ENCODE measurements at places on chromosomes 1 and 21. TPM values are rescaled to one million over a fixed set of nuclear protein-coding genes. Genes with fewer than 3 reads are reported as not detected.

Gene SYT14
- total RNA-seq, result 3.9 TPM

- DNase-seq, result no peak
Observed at GRCh38 chr1:100127226-100127625, 5.5 kb downstream of the SASS6 start.

- no peak for DNase-seq
Observed at GRCh38 chr1:92536980-92537884, 50.5 kb upstream of the GFI1 start.

Gene ADAMTS4
- 7.5 TPM for total RNA-seq

Gene KANK4
- 16.1 TPM for total RNA-seq

Gene RHEX
- total RNA-seq, result 4.1 TPM

- peak; percentile 58 for DNase-seq
Observed at GRCh38 chr1:35499652-35500176, 57.5 kb downstream of the KIAA0319L start.

Gene GUCA2B
- total RNA-seq, result not detected

Gene KLHDC7A
- 1.2 TPM for total RNA-seq

GRCh38 chr1:31734582-31735107, 29.5 kb downstream of the ADGRB2 start:
- DNase-seq, result no peak

DNA sequence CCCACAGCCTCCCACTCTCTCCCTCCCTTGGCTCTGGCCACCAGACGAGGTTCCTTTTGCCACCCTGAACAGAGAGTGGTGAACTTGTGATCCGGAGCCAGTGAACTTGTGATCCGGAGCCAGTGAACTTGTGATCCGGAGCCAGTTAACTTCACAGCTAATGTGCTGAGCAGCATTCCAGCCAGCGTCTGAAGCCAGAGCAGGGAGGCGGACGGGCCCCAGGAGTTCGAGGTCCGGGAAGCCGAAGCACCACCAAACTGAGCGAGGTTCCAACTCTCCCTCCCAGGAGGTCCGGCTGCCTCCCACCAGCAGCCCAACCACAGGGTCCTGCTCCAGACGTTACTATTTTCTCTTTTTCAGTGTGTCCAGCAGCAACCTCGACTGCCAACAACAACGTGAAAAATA, 85.8 kb downstream of the SYF2 start:
- DNase-seq, result no peak

- DNase-seq, result no peak
Observed at GRCh38 chr1:115505148-115505571, 136.6 kb upstream of the VANGL1 start.

DNA sequence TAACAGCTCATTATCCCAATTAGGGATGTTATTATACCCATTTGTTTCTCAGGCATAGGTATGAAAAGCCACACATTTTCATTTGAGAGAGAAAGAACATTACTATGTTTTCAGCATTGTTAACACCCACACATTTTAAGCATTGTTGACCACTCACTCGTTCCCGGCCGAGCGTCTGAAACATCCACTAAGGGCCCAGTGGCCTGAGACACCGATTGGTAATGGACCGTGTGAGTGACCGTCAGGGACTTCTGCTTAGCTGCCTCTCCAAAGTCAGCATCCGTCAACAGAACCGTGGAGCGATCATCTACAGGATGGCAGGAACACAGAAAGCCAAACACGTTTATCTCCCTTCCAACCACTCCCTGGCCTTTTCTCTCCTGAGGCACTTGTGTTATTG, 184.6 kb downstream of the PCP4 start:
- no peak for DNase-seq

Gene SLC1A7
- 2.4 TPM for total RNA-seq

GRCh38 chr1:15736892-15737261, 819 bp downstream of the SLC25A34 start:
- DNase-seq, result no peak

DNA sequence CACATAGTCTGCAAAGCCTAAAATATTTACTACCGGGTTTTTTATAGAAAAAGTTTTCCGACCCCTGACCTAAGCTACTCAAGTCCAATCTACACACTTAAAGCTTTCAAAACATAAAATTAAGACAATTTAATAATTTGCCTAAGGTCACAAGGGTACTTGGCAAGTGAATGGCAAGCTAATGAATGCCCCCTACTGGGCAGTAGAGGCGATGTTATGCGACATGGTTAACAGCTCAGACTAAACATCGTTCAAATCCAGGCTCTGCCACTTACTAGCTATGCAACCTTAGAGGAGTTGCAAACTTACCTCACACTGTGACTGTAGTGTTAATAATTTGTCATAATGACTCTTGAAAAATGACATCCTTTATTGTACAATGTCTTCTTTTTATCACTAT, 317.2 kb upstream of the NFIA start:
- no peak for DNase-seq

Gene DMRTA2
- 0.24 TPM for total RNA-seq

- DNase-seq, result peak; percentile 49
Observed at GRCh38 chr1:169941982-169942830, 48.5 kb upstream of the SCYL3 start.

GRCh38 chr1:56477164-56478111, 101.9 kb downstream of the PLPP3 start:
- DNase-seq, result peak; percentile 73

Gene BEST4
- total RNA-seq, result 0.48 TPM

- no peak for DNase-seq
Observed at GRCh38 chr1:151885479-151885878, 23.8 kb downstream of the THEM4 start.

- peak; percentile 1 for DNase-seq
Observed at GRCh38 chr1:80171631-80172030, 1165.1 kb upstream of the ADGRL4 start.

- DNase-seq, result no peak
Observed at GRCh38 chr1:23627069-23627735, 64.4 kb upstream of the RPL11 start.

GRCh38 chr21:33203371-33203724, 26.4 kb upstream of the IFNAR2 start:
- DNase-seq, result no peak

Gene LYPD8
- not detected for total RNA-seq

Gene FAM177B
- total RNA-seq, result not detected

Gene GREM2
- total RNA-seq, result 4.8 TPM

- DNase-seq, result peak; percentile 44
Observed at GRCh38 chr1:7313081-7313546, 458.0 kb upstream of the VAMP3 start.

Gene ERMAP
- total RNA-seq, result 27.4 TPM

- no peak for DNase-seq
Observed at GRCh38 chr1:178908358-178908757, 37.5 kb upstream of the ANGPTL1 start.

Gene ATP5IF1
- 54.9 TPM for total RNA-seq

Gene TP73
- total RNA-seq, result not detected

- no peak for DNase-seq
Observed at GRCh38 chr1:186715887-186716809, 35.9 kb upstream of the PTGS2 start.

GRCh38 chr1:204323887-204324286, 35.8 kb downstream of the PLEKHA6 start:
- peak; percentile 68 for DNase-seq

GRCh38 chr1:211613108-211613947, 34.4 kb upstream of the SLC30A1 start:
- peak; percentile 79 for DNase-seq

GRCh38 chr1:3714284-3714741, 37.9 kb upstream of the CCDC27 start:
- no peak for DNase-seq

- peak; percentile 92 for DNase-seq
Observed at GRCh38 chr1:222634180-222635013, 16.5 kb downstream of the MIA3 start.

Gene ATP5PO
- 50.8 TPM for total RNA-seq

Gene FNDC10
- 2.2 TPM for total RNA-seq

GRCh38 chr1:36773827-36774541, 260.3 kb downstream of the GRIK3 start:
- no peak for DNase-seq

Gene FHAD1
- total RNA-seq, result 7.0 TPM

GRCh38 chr1:33161061-33161681, 20.7 kb downstream of the TRIM62 start:
- peak; percentile 62 for DNase-seq

Gene ZNF691
- total RNA-seq, result 8.2 TPM

Gene GLMN
- 24.8 TPM for total RNA-seq

Gene OR10Z1
- total RNA-seq, result 3.6 TPM

DNA sequence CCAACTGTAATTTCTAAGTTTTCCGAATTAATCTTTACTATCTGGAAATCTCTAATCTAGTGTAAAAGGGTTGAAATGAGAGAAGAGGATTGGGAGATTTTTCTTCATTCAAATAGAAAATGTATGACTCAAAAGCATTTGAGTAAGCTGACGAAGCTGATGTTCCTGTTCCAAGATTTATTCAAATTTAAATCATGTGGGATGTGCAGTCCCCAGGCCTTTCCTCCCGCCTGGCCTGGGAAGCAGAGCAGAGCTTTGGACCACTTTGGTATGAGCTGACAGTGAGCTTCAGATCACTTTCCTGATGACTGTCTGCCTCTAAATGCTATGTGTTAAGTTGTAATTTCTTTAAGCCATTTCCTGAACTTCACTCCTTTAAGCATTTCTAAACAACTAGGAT, 192.0 kb downstream of the DHRS3 start:
- peak; percentile 77 for DNase-seq

DNA sequence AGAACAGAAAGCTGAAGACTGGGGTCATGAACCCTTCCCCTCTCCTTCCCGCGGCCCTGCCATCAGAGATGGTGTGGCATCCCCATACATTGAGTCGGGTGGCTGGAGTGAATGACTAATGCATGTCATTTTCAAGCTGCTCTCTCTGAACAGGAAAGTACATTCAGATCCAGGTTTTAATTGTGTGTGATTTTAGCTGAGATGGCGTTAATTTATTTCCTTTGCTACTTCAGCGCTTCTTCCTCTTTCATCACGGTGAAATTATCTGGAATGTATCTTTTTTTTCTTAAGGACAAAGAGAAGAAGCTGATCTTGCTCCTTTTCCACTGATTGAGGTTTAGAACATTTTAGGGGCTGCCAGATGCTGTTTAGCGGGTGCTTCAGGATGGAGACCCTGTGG, 8.6 kb upstream of the LRRN2 start:
- no peak for DNase-seq

DNA sequence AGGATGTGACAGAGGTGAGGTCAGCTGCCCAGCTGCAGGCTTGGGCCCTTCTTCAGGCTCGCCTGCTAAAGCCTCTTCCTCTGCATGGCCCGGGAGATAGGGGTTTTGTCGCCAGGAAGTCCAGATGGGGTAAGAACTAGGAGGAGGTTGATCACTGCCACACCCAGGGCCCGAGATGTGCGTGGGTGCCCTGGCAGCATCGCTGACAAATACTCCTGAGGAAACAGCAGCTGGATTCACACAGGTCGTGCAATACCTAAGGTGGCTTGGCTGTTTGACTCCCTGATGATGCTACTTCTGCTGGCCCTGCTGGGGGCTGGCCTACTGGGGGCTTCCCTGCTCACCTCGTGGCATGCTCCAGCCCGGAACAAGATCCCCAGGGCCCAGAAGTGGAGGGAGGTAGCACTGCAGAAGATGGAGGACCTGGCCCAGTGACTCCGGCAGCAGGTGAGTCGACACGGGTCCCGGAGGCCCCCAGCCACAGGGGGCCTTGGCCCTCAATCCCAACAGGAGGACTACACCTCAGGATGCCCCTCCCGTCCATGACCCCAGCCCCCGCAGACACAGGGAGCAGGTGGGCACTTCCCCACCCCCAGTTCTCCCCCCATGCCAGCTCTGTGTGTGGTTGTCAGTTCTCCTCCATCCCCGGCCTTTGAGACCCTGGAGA, 29.6 kb downstream of the FAAH start:
- DNase-seq, result no peak

Gene PPM1J
- total RNA-seq, result not detected

- DNase-seq, result no peak
Observed at GRCh38 chr1:36859926-36860325, 174.4 kb downstream of the GRIK3 start.

- DNase-seq, result peak; percentile 6
Observed at GRCh38 chr1:186762653-186763052, 66.1 kb upstream of the PLA2G4A start.

DNA sequence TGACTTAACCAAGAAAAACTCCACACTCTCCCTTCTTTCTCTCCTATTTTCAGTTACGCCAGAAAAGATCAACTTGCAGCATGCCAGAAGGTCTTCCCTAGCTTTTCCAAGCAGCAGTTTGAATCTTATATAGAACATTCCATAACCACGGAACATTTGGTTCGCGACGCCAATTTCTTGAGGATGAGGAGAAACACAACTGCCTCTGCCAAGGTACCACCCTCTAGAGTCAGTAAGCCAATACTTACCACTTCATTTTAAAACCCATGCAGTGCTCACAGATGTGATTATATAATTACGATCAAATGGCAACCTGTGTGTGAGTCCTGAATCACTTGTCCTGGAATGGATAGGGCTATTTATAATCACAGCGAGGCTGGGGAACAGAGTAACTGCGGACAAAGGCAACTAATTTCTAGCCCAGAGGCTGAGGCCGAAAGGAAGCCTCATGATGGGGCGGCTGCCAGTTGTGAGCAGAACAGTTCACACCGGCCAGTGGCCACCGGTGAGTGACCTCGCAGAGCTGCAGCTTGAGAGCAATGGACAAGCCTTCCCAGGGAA, 43.2 kb upstream of the BACE2 start:
- peak; percentile 21 for DNase-seq

DNA sequence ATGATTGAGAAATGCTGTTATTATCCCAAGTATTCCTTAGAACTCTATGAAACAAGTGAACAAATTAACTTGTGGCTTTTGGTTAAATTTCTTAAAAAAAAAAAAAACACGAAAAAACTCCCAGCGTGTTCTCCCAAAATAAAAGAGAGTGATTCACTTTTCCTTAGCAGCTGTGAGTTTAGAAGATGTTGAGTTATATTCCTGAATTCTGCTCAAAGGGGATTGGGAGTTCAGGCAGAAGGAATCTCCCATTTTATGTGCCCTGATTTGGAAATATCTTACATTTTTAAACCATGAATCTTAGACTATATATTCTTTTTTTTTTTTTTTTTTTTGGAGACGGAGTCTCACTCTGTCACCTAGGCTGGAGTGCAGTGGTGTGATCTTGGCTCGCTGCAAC, 34.3 kb downstream of the SMG7 start:
- no peak for DNase-seq

Gene LCE1E
- total RNA-seq, result not detected

- DNase-seq, result no peak
Observed at GRCh38 chr1:3579626-3580025, 31.7 kb downstream of the MEGF6 start.

DNA sequence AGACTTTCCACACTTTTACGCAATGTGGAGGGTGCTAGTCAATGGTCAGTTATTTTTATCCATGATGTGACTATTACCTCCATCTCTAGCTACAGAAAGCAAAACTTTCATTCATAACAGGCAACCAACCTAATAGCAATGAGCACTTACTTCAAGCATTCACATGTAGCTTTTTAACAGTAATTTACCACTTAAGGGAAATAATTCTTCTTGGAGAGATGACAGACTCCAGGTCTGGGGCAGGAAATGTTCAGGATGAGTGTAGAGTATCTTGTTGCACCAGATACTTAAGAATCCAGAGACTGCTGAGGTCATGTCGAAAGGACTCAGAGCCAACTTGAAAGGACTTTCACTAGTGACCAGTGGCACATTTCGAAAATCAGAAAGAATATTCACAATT, 347.6 kb downstream of the CHRM3 start:
- DNase-seq, result peak; percentile 49
